A549 treated with Hydrocortisone at 1 μM for 4 hours (cell line): ENCODE measurements at places on chromosomes 5 and 9. TPM values are rescaled to one million over a fixed set of nuclear protein-coding genes. Genes with fewer than 3 reads are reported as not detected.

The GPSM1 gene
- 10.3 to 14.9 TPM (median 13.5 TPM) in 5 replicates for total RNA-seq

The FOXI1 gene
- not detected in 5 replicates for total RNA-seq

The PCDHB4 gene
- total RNA-seq = 0.06 to 0.10 TPM (median 0.07 TPM) in 3 of 5 replicates, not detected in the others

The TMEM252 gene
- total RNA-seq = not detected in 5 replicates

The LHX3 gene
- total RNA-seq = 0.03 to 0.16 TPM (median 0.10 TPM) in 4 of 5 replicates, not detected in the other

The COL15A1 gene
- 0.56 to 0.66 TPM (median 0.63 TPM) in 5 replicates for total RNA-seq

The TMCO6 gene
- 9.2 to 12.7 TPM (median 12.2 TPM) in 5 replicates for total RNA-seq

The CDH10 gene
- total RNA-seq = 0.09 to 0.20 TPM (median 0.14 TPM) in 5 replicates

The CCDC192 gene
- total RNA-seq = not detected in 5 replicates

The LAMC3 gene
- total RNA-seq = 1.7 to 2.5 TPM (median 2.0 TPM) in 5 replicates

The PALM2AKAP2 gene
- 0.16 to 0.47 TPM (median 0.30 TPM) in 5 replicates for total RNA-seq

The KLHL3 gene
- 0.11 to 0.44 TPM (median 0.18 TPM) in 5 replicates for total RNA-seq

The TRIM41 gene
- total RNA-seq = 25.6 to 28.8 TPM (median 26.8 TPM) in 5 replicates

The PCDHB12 gene
- 0.06 TPM in 1 of 5 replicates, not detected in the others for total RNA-seq
